ENCODE measurements at places on chromosomes 2 and 18.

- no peak for DNase-seq
Measured at GRCh38 chr2:16069663-16069932, 129.2 kb downstream of the MYCN start.

DNA sequence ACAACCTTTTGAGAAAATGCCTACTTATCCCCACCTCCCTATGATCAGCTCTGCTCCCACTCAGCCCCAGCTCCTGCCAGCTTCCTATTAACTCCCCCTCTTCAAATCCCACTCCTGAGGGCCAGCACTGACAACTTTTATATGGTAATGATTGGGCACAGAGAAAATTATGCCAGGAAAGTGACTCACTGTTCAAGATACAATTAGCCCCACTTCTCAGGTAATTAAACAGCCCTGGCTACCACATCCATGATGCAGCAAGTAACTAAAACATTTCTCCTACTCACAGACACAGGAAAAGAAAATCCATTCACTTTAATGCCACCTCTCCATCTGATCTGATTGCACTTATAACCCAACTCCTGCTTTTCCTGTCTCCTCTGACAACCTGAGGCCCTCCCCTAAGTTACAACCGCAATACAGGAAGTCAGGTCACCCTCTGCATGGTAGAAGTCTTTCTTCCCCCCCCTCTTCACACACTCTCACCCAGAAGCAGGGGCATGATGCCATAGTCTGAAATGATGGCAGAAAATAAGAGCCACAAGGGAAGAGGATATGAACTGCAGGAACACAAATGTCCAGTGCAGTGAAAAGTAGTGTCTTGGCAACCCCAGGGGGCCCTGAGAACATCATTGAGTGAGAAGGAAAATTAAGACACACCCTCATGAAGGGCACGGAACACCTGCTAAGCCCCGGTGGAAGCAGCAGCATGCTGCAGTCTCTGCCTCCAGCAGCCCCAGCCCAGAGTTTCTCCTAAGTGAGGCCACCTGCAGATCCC, 54.4 kb downstream of the STK39 start:
- DNase-seq = no peak

- DNase-seq = no peak
Measured at GRCh38 chr2:157254041-157254440, 3.5 kb upstream of the GALNT5 start.

- DNase-seq = no peak
Measured at GRCh38 chr2:114550895-114551793, 108.7 kb downstream of the DPP10 start.

DNA sequence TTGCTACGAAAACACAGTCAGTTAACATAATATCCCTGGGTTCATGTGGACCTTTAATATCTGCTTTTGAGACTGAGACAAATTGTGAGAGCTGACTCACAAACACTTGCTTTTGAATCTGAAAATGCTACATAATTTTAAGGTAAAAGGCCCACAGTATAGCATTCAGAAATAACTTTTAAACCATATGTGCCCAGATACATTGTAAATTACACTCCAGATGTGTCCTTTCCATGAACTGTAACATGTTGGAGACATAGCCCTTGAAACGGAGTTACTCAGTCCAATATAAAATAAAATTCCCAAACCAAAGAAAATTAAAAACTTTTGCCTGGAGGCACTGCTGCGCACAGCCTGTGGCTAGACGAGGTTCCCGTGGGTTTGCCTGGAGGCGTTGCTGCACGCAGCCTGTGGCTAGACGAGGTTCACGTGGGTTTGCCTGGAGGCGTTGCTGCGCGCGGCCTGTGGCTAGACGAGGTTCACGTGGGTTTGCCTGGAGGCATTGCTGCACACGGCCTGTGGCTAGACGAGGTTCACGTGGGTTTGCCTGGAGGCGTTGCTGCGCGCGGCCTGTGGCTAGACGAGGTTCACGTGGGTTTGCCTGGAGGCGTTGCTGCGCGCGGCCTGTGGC, 131.9 kb upstream of the ALKAL2 start:
- no peak for DNase-seq

DNA sequence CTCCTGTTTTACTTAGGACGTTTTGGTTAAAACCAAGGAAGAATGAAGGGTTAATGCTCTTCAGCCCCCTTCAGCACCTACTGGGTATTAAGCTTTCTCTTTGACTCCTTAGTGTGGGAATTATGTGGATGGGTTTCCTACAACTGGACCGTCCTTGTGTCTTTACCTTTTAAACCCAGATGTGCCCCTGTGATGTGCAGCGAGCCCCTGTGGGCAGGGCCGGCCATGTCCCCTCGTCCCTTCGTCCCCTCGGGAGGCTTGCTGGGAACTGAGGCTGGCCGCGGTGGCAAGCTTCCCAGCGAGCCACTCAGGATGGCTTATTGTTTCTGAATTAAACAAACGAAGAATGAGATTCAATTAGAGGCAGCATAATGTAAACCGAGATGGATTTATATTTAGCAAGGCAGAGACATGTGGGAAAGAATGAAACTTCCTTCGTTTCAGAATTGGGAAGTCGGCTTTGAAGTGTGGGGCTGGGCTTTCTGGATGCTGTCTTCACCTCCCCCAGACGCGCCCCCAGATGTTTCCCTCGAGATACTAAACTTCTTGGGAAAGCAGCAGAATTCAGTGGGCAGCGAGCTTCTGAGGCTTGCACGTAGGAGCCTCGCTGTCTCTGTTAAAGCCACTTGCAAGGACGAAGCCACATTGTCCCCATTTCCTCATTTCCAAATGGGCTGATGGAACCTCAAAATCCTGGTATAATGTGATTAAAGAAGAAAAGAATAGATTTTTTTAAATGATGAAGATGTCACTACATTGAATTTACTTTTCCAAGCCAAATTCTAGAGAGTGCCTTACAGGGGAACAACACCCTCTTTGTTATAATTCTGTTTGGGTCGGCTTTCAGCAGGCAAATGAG, 146.0 kb downstream of the VAPA start:
- peak; percentile 50 for DNase-seq

DNA sequence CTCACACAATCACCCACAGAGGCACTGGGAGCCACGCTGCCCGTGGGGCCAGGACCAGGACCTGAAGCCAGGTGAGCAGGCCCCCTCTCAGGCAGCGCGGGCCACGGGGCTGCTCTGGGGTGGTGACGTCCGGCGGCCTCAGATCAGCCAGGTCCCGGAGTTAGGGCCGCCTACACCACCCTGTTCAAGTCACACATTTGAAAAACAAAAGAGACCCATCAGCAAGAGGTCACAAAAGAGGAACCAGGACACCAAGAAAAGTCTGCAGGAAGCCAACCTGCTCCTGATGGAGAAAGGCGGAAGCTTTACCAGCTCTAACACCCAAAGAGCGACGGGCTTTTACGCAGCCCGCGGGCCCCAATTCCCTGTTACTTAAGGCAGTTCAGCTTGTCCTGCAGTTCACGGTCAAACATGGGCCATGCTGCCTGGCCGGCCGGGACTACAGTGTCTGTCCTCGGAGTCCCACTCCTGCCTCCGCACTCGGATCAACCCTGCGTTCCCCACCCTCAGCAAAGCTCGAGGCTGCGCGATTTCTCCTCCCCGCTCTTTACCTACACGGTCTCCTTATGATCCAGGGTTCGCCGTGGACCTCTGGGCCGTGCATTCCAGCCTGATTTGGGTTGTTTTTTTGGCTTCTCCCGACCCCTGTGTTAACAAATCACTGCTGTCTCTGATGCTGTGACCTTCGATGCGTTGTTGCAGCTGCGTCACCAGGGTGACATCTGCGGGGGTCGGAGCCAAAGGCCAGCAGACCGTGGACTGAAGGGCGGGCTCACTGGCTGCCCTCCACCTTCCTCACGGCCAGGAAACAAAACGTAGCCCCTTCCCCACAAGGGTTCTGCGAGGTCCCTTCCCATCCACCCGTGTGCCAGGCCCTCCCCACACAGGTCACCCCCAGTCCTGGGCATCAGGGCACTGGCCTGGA, 31.0 kb downstream of the SNORC start:
- DNase-seq = peak; percentile 29

DNA sequence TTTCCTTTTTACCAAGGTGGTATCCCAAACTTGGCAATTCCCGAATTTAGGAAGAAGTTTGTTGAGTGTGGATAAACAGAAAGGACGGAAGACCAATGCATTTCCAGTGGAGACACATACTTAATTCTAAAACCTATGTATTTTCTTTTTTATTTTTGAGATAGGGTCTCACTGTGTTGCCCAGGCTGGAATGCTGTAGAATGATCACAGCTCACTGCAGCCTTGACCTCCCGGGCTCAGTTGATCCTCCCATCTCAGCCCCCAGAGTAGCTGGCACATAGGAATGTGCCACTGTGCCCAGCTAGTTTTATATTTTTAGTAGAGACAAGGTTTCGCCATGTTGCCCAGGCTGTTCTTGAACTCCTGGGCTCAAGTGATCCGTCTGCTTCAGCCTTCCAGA, 90.3 kb downstream of the COX7A2L start:
- no peak for DNase-seq

GRCh38 chr2:86027922-86028765, 77.5 kb downstream of the POLR1A start:
- no peak for DNase-seq

DNA sequence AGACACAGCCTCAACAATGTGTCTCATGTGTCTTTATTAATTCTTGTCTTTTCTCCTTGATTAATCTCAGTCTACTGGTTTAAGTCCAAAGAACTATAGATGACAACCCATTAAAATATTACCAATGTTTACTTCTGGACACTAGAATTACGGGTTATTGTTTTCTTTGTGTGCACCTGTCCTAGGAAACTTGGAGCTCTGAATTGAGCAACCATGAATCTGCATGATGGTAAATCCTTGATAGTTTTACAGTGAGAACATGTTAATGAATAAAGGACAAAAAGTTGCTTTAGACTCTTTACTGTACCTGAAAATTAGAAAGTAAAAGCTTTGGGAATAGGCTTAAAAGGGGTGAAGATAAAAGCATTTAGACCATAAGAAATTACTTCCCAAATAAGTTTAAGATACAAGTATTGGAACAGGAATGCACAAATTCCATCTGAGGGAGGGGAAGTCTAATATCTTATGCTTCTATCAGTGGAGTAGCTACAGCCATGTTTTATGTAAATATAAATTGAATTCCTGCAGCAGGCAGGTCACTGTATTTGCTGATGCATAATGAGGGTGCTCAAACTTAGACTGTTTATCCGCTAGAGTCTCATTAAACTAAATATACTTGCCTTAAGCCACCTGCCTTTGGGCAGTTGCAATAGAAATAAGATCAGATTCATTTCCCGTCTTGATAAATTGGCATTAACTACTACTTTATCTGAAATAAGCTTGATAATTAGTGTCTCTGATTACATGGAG, 603.7 kb upstream of the GCFC2 start:
- no peak for DNase-seq

- peak; percentile 78 for DNase-seq
Measured at GRCh38 chr2:241507430-241508239, 749 bp downstream of the STK25 start.

GRCh38 chr2:148664229-148664628, 19.7 kb downstream of the EPC2 start:
- DNase-seq = no peak

GRCh38 chr2:110900191-110900590, 167.8 kb downstream of the ACOXL start:
- no peak for DNase-seq

DNA sequence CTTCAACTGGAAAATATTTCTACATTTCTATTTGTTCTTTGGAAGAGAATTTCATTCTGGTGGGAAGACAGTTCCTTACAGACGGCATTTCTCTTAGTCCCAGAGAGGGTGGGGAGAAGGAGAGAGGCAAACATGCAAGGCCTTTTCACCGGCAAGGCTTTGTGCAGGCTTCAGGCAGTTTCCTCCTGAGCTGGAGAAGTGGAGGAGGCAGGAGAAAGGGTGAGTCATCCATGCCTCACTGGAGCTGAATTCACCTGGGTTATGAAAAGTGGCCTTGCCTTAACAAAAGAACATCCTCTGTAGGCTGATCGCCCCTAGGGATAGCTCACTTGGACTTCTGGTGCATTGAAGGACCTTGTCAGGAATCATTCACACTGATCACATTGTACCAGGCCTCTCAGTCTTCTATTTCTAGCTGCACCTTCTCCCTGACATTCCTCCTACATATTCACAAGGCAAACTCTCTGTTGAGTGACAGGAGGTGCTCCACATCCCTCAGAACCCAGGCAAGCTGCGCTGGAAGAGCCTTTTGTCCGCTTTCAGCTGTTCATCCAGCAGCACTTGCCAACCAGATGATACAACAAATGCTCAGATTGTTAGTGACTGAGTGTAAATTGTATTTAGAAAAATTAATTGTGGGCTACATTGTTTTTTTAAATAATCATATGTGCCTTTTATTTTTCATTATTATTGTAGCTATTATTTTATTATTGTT, 796.1 kb downstream of the DCDC2C start:
- no peak for DNase-seq

DNA sequence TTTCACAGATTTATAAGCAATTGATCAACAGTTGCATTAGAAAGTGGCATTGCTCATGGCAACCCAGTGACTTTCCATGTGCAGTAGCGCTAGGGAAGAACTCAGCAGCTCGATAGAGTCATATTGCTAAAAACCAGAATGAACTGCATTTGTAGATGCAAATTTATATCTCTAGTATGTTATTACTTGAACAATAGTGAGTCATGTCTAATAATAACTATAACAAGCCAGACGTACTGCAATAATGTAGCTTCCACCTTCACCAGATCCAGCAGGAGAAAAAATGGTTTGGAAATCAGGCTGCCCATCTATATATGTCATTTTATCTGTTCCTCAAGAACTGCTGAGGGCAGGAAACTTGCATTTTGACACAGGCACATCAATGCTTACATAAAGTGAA, 66.5 kb upstream of the FIGN start:
- no peak for DNase-seq

GRCh38 chr2:2942906-2943305, 434.7 kb downstream of the EIPR1 start:
- no peak for DNase-seq

- DNase-seq = no peak
Measured at GRCh38 chr2:105078906-105079495, 41.1 kb downstream of the MRPS9 start.

GRCh38 chr2:65071499-65072180, 15.4 kb downstream of the CEP68 start:
- no peak for DNase-seq

DNA sequence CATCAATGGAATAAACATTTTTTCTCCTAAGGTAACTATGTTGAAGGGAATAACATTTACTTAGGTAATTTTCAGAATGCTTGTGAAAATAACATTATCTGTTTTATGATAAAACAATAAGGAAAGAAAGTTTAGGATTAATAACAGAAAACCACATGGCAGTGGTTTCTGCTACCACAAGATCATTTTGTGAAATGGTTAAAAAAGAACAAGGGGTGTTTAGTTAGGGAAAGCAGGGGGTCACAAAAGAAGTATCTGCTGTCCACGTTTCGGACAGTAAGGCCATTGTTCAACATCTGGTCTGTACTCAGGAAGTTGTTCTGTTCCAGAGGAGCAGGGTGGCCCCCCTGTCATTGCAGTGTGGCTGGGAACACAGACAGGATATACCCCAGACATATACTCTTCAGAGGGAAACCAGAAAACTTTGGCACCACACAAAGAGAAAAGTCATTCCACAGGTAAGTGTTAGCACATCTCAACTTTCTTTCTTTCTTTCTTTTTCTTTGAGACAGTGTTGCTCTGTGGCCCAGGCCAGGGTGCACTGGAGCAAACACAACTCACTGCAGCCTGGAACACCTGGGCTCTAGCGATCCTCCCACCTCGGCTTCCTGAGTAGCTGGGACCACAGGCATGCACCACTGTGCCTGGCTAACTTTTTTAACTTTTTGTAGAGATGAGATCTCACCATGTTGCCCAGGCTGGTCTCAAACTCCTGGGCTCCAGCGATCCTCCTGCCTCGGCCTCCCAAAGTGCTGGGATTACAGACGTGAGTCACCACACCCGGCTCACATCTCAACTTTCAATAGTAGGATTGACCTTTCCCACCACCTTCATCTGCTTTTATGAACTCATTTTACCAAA, 14.8 kb upstream of the ARL5A start:
- DNase-seq = no peak

- peak; percentile 67 for DNase-seq
Measured at GRCh38 chr2:217106650-217107014, 246.8 kb upstream of the TNP1 start.

Data from SJSA1 (cell line).